ENCODE measurements at places on chromosomes 3 and 15.

- peak; percentile 79 for DNase-seq
Measured at GRCh38 chr3:80244390-80244789, 476.6 kb upstream of the ROBO1 start.

DNA sequence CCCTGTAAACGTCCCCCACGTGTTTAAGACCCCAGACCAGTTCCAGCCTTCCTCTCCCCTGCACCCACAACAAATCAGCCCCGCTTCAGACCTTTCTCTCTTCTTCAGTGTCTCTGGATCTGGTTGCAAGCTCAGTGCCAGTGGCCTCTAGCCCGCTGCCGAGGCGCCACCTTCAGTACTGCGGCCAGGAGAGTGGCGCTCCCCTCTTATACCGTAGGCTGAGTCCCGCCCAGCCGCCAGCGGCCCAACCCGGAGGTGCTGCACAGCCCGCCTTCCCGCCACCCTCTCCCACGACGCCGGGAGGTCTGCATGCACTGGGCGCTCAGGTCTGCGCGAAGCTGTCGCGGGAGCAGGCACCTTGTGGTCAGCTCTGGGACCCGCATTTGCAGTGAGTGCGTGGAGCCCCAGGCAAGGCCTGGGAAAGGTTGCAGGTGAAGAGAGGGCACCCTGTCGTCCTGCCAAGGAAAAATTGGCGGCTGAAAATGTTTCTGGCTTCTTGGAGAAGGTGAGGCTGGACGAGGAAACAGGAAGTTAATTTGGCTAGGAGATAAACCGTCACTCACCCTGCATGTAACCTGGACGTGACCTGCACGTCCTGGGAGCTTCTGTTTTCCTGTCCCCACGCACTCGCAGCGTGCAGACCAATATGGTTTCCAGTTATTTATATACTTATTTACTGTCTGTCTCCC lies at the start of gene C2CD4B:
Gene C2CD4B, minus strand, starts transcription at position 182 of the 689 bp plus-strand sequence. CDS start 301 bp downstream, outside the sequence.
- DNase-seq = no peak

DNA sequence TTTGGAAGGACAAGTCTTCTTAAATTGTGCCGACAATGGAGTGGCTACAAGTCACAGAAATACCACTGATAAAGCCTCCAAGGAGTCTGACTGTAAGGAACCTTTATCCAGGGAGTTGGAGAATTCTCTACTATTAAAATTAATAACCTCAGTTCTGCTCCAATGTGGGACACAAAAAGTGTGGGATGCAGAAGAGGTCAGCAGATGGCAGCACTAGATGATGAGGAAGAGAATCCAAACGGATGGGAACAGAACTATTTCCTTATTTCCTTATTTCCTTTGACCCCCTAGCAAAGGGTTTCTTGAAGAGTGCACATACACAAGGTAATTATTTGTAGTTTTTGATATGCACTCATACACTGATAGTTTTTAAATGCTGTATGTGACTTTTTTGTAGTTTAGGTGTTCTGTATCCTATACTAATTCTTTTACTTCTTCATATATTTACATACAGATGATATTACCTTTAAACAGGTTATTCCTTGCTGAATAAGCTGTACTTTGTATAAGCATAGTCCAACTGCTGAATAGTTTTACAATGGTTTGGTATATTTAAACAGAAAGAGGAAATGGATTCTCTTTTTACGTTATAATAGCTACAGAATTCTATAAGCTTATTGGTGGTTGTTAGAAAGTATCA lies 25.6 kb upstream of the NLGN1 start:
- DNase-seq = no peak

DNA sequence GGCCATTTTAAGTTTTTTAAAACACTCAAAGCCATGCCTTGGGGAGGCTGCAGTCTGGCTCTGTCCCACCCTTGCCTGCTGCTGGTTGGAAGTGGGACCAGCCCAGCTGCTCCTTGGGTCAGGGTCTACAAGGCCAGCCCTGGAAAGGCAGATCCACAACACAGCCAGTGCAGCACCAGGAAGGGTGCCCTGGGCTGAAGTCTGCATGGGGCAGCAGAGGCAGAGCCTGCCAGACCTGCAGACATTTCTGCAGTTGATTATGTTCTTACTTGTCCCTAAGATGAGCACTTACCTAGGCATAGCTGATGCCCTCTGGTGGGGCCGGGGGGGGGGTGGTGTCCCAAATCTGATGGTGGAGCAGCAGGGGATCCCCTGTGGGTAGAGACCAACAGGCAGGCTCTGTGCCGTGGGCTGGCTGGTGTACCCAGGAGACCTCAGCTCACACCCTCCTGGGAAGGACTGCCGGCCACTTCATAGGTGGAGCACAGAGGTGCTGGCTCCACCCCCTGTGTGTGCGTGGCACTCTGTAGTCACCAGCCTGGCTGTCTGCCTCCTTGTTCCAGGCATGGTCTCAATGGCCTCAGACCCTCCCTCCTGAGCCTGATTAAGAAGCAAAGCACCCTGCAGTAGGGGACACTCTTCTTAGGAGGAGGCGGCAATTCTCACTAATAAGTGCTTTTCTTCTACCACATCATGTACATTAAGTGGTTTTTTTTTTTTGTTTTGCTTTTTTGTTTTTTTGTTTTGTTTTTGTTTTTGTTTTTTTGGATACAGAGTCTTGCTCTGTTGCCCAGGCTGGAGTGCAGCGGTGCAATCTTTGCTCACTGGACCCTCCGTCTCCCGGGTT lies 97.4 kb upstream of the KLF13 start:
- DNase-seq = no peak

DNA sequence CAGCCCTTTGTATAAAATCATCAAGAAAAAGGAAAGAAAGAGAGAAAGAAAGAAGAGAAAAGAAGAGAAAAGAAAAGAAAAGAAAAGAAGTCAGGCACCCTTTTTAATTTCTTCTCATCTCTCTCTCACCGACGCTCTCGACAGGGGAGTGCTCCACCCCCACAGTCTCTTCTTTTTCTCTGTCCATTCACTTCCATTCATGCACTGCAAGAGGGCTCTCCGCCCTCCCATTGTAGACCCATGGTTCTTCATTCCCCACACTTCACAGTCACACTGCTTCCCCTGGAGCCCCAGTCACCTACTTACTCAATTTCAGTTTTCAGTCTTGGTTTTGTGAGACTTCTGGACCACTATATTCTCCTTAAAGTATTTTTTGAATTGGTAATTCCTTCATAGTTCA lies 254.7 kb downstream of the SOX2 start:
- DNase-seq = no peak

DNA sequence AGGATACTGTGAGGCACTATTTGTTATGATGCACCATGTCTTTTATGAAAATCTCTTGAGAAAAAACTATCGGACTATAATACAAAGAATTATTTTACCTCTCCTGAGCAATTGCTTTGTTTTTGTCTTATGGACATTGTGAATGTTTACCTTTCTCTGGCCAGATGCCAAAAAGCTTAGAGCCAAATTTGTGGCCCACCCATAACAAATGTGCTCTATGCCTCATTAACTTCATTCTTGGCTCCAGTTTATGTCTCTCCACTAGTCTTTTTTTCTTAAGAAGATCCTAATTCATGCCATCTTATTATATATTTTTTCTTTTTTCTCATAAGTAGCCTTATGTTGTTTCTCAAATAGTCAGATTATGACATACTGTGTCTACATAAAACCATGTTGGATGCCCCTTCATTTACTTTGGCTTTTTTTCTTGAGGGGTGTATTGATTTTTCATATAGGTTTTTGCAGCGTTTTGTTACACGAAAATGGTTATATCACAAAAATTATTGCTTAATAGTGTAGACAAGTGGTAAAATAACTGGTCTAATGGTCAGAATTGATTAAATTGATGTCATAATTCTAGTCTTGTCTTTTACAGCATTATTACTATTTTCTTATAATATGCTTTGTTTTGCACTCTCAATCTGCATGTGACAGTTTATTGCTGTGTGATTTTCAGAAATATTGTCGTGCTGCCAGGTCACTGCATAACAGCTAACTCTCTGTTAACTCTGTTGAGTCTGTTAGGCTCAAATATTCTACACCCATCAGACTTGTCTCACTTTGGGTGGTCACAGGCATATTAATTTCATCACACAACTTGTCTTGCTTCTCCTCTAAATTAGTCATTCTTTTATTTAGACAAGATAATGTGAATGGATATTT lies 18.2 kb downstream of the SENP8 start:
- no peak for DNase-seq

- DNase-seq = no peak
Measured at GRCh38 chr15:48449734-48450133, 118.5 kb downstream of the DUT start.

- no peak for DNase-seq
Measured at GRCh38 chr3:151119188-151119587, 33.7 kb downstream of the MED12L start.

- no peak for DNase-seq
Measured at GRCh38 chr15:74657846-74658245, 38.0 kb downstream of the EDC3 start.

GRCh38 chr3:195582947-195583346 lies 793 bp downstream of the APOD start:
- DNase-seq = no peak

GRCh38 chr3:30766522-30766921 lies 127.9 kb downstream of the GADL1 start:
- DNase-seq = no peak

DNA sequence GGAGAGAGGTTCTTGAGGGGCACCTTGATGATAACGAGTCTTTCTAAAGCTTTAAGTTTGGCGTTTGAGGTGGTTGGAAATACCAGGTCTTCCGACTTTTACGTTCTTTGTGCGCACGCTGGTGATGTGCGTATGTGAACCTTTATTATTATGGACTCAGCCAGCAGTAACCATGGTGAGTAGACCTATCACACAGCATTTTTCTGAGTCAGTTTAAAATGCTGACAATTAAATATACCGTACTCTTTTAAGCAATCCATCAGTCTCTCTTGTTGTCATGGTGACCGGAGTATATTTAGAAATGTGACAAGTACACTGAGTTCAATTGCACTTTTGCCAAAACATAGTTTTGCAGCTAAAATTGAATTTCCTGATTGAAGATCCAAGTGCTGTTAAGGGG lies 172.2 kb downstream of the LPP start:
- DNase-seq = no peak

DNA sequence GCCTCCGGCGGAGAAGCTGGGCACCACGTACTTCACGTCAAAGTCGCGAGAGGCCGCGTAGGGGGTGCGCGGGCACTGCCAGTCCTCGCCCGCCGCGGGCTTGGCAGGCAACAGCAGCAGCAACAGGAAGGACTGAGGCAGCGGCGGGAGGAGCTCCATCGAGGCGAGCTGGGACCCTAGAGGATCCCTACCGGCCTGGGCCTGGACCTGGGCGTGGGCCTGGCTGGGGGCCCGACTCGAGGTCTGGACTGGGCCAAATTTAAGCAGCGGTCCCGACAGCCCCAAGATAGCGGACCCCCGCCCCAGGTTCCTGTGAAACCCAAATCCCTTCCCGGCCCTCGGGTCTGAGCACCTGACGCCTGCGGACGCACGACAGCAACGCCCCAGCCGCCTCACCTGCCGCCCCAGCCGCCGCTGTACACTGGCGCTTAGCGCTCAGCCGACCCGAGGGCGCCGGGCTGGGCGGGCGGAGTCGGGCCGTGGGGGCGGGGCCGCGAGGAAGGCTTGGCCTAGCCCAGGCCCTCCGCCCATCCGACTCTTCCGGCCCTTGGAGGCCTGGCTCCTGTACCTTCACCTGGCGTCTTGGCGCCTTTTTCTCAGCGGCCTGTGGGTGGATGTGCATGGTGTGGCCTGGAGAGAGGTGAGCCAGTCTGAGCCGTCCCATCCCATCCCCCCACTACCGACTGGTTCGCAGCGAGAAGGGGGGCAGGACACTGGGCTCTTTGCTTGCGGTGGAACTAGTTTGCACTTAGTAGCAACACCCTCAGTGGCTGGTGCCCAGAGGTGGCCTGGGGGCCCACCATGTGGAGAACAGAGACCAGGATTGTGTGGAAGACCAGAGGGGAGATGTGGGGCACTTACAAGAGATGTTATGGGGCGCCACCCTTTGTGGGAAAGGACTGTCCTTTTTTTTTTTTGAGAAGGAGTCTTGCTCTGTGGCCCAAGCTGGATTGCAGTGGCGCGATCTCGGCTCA lies at the start of gene MST1R:
Gene MST1R, minus strand, starts transcription at position 423 of the 974 bp plus-strand sequence. Its CDS starts 264 bp downstream, at position 159.
- DNase-seq = no peak

- DNase-seq = no peak
Measured at GRCh38 chr3:184419171-184419570, 39.3 kb downstream of the CHRD start.

- no peak for DNase-seq
Measured at GRCh38 chr15:29268706-29269484, 727 bp downstream of the NSMCE3 start.

- no peak for DNase-seq
Measured at GRCh38 chr3:154389861-154390260, 40.1 kb downstream of the GPR149 start.

DNA sequence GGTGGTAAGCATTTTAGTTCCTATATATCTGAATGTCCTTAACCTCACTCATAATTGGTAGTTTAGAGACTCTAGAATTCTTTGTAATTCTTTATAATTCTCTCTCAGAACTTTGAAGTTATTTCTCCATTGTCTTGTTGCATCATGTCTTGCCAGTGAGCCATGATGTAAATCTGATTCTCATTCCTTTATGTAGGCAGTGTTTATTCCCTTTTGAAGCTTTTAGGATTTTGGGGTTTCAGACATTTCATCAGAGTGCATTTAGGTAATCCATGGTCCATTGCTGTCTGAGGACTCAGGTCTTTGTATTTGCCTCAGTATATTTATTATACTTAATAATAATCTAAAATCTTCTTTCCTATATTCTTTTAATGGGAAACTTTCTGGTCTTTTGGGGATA lies 20.6 kb downstream of the CMC1 start:
- DNase-seq = no peak

DNA sequence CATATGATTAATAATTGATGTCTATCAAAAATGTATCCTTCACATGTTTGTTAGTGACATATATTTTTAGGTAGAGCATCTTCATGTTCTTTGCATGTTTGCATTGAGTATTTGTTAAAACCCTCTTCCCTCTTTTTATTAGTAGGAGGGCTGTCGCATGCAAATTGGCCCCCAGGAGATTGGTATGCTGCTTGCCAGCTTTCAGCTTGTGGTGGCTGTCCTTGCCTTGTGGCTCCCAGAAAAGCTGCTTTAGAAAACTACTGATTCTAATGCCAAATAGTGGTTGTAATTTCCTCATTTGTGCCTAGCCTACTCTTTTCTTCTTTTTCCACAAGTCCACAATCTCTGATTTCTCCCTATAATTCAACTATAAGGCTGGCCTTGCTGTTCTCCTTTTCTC lies 886.8 kb downstream of the VGLL3 start:
- no peak for DNase-seq

DNA sequence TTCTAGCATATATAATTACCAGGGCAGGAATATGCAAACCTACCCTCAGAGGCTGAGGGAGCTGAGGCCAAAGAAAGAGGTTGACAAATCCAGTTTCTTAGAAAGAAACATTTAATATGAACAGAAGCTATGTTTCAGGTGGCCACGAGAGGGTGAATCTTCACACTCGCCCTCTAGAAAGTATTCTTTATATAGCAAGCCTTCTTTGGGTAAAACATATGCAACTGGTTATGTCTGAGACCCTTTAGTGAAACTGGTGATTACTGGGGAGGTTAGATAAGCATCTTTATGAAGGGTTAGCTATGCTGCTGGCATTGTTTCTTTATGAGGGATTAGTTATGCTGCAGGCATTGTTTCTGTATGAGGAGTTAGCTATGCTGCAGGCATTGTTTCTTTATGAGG lies 50.7 kb upstream of the GOLGA6L2 start:
- no peak for DNase-seq
